Smooth muscle cell of the coronary artery (primary cell): ENCODE measurements at places on chromosomes 4 and X. TPM values are rescaled to one million over a fixed set of nuclear protein-coding genes. Genes with fewer than 3 reads are reported as not detected.

MED12 gene
- total RNA-seq: 23.3 and 25.5 TPM in 2 replicates

RHOXF2B gene
- total RNA-seq: under 0.01 TPM in 1 of 2 replicates, not detected in the other

BMP2K gene
- total RNA-seq: 19.8 and 24.6 TPM in 2 replicates

IQCM gene
- not detected in 2 replicates for total RNA-seq

ETDA gene
- not detected in 2 replicates for total RNA-seq

DMRTC1B gene
- total RNA-seq: not detected in 2 replicates

DGKK gene
- not detected in 2 replicates for total RNA-seq

FGF5 gene
- total RNA-seq: 3.2 and 4.4 TPM in 2 replicates

NUDT10 gene
- total RNA-seq: 0.35 and 1.1 TPM in 2 replicates

CABS1 gene
- total RNA-seq: not detected in 2 replicates

CT45A2 gene
- total RNA-seq: not detected in 2 replicates

RTL3 gene
- 0.12 TPM in 1 of 2 replicates, not detected in the other for total RNA-seq

ATP11C gene
- total RNA-seq: 19.9 and 37.9 TPM in 2 replicates

IRAK1 gene
- 59.0 and 66.3 TPM in 2 replicates for total RNA-seq

OPRPN gene
- not detected in 2 replicates for total RNA-seq

HERC5 gene
- 1.1 and 1.8 TPM in 2 replicates for total RNA-seq

CXXC4 gene
- total RNA-seq: not detected in 2 replicates

FHL1 gene
- 66.1 and 85.3 TPM in 2 replicates for total RNA-seq

RHOXF1 gene
- not detected in 2 replicates for total RNA-seq

MMRN1 gene
- total RNA-seq: 0.15 and 0.35 TPM in 2 replicates
